Panc1 (cell line): ENCODE measurements at places on chromosomes 5 and 9. TPM values are rescaled to one million over a fixed set of nuclear protein-coding genes. Genes with fewer than 3 reads are reported as not detected.

The SLC34A1 gene
- not detected for total RNA-seq

The COL27A1 gene
- 5.1 TPM for total RNA-seq

The PCDH1 gene
- total RNA-seq: 9.0 TPM

The EXOC3 gene
- total RNA-seq: 55.0 TPM

The PCDHB9 gene
- 1.8 TPM for total RNA-seq

The TNC gene
- total RNA-seq: 5.7 TPM

The SAP30L gene
- 54.6 TPM for total RNA-seq

The RNF183 gene
- not detected for total RNA-seq

The PCDHGA2 gene
- 0.05 TPM for total RNA-seq

The PDE4D gene
- total RNA-seq: 2.4 TPM
